ENCODE measurements at places on chromosomes 1 and 21. TPM values are rescaled to one million over a fixed set of nuclear protein-coding genes. Genes with fewer than 3 reads are reported as not detected.

The GBP3 gene
- total RNA-seq = 7.9 TPM

The PALMD gene
- 42.5 TPM for total RNA-seq

The SLC30A2 gene
- 0.11 TPM for total RNA-seq

The BARHL2 gene
- total RNA-seq = 0.44 TPM

The PCBP3 gene
- total RNA-seq = 18.0 TPM

The TEDDM1 gene
- not detected for total RNA-seq

The CD247 gene
- 1.3 TPM for total RNA-seq

The FAM177B gene
- 0.66 TPM for total RNA-seq

- no peak overlapping the region for H3K27ac ChIP-seq
- no peaks in the 10 kb centered on the region for H3K27me3 ChIP-seq
- no peak overlapping the region for H3K4me3 ChIP-seq
- no peaks in the 10 kb centered on the region for H3K4me1 ChIP-seq
- no peaks in the 10 kb centered on the region for H3K36me3 ChIP-seq
Measured at GRCh38 chr1:67031859-67032247, 22.1 kb downstream of the SLC35D1 start.

DNA sequence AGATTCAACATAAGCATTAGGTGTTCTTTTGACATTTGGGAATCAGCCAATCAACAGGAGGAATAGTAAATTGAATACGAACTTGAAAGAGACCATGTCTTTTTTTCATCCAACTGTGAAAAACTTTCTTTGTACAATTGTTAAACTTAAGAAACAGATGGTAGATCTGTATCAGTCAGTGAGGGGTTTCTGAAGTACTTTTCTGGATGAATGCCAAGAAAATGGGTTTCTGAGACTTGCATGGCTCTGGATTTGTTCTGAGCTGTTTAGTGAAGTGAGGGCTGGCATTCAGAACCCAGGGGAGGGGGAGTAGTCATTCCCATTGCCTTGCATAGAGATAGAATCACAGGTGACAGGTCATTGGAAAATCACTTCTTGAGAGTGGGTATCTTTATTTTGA lies 37.4 kb downstream of the PTPRC start:
- no peaks in the 10 kb centered on the region for H3K36me3 ChIP-seq
- peaks cover 3% of the 10 kb centered on the region for H3K4me1 ChIP-seq
- H3K4me3 ChIP-seq = no peak overlapping the region
- no peaks in the 10 kb centered on the region for H3K27me3 ChIP-seq
- H3K27ac ChIP-seq = no peak overlapping the region
- DNase-seq = no peak

DNA sequence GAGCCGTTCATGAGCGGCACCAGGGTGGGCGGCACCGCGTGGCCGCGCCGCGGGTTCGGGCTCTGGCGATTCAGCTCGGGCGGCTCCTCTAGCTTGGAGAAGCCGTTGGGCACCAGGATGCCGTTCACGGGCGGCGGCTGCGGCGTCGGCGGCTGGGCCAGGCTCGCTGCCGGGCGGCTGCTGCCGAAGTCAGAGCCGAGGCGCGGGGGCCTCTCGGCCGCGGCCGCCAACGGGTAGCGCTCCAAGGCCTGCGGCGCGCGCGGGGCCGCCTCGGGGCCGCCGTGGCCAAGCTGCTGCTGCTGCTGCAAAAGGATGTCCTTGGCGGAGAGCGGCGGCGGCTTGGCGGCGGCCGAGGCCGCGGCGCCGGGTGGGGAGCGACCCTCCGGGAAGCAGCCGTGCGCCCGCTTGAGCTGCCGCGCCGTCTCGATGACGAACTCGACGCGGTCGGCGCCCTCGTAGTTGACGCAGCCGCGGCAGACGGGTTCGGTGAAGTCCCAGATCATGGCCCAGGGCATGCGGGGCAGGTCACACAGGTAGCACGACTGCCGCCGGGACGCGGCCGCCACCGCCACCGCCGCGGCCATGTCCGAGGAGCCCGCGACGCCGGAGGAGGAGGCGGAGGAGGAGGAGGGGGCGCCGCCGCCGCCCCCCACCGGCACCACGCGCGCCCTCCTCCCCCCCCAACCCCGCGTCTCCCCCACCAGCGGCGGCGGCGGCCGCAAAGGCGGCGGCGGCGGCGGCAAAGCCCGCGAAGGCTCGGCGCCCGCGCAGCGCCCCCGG lies 877 bp downstream of the IRF2BP2 start:
- DNase-seq = no peak
- peak overlapping the region; percentile 82 for H3K4me3 ChIP-seq
- peaks cover 31% of the 10 kb centered on the region for H3K4me1 ChIP-seq
- no peaks in the 10 kb centered on the region for H3K27me3 ChIP-seq
- peak overlapping the region; percentile 82 for H3K27ac ChIP-seq
- peaks cover 12% of the 10 kb centered on the region for H3K36me3 ChIP-seq

GRCh38 chr1:233639611-233640010 lies 25.7 kb downstream of the KCNK1 start:
- no peak overlapping the region for H3K27ac ChIP-seq
- no peaks in the 10 kb centered on the region for H3K27me3 ChIP-seq
- no peaks in the 10 kb centered on the region for H3K4me1 ChIP-seq
- H3K4me3 ChIP-seq = no peak overlapping the region

DNA sequence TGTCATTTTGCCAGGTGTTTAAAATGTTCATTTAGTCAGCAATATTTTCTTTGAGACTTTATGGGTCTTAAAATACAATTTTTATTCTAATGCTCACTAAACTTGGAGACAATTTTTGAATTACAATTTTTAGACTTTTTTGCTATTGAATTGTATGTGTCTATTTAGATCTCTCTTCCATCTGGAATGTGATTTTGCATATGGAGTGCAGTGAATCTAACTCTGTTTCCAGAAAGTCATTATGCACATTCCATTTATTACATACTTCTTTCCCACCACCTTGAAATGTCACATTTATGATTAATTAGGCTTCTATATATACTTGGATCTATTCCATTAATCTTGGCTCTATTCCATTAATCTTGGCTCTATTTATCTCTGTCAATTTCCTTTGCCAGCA lies 5.6 kb upstream of the TSPEAR start:
- DNase-seq = no peak
- peaks cover 28% of the 10 kb centered on the region for H3K27me3 ChIP-seq
- no peaks in the 10 kb centered on the region for H3K36me3 ChIP-seq

- peaks cover 30% of the 10 kb centered on the region for H3K36me3 ChIP-seq
- no peak for DNase-seq
- H3K4me1 ChIP-seq = no peaks in the 10 kb centered on the region
- H3K27ac ChIP-seq = no peak overlapping the region
- no peaks in the 10 kb centered on the region for H3K27me3 ChIP-seq
Measured at GRCh38 chr1:246772686-246773085, 48.5 kb downstream of the SCCPDH start.

DNA sequence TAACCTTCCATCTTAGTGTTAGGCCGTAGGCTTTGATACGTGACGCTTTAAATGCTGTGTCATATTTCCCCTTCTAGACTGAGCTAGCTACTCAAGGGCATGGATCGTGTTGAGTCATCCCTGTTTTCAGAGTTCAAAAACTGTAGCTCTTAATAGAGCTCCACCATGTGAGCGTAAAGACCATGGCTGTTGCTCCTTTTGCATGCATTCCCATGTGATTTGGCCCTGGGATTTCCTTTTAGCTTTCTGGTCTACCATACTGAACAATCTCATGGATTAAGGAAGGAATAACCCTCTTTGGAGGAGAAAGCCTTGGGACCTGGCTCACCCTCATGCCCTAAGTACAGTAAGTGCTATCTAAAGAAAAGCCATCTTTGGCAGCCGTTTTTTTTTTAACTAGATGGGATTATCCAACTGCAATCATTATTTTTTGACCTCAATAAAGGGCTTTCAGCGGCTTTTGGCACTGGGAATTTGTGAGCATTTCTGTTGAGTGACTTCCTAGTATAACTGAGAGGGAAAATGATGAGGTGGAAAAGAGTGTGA lies 76.6 kb downstream of the PLPP3 start:
- no peak overlapping the region for H3K4me3 ChIP-seq
- DNase-seq = no peak
- peaks cover 16% of the 10 kb centered on the region for H3K36me3 ChIP-seq
- no peaks in the 10 kb centered on the region for H3K27me3 ChIP-seq

- H3K4me1 ChIP-seq = peaks cover 6% of the 10 kb centered on the region
- no peaks in the 10 kb centered on the region for H3K27me3 ChIP-seq
- DNase-seq = no peak
Measured at GRCh38 chr1:226363801-226364513, 43.9 kb downstream of the PARP1 start.

DNA sequence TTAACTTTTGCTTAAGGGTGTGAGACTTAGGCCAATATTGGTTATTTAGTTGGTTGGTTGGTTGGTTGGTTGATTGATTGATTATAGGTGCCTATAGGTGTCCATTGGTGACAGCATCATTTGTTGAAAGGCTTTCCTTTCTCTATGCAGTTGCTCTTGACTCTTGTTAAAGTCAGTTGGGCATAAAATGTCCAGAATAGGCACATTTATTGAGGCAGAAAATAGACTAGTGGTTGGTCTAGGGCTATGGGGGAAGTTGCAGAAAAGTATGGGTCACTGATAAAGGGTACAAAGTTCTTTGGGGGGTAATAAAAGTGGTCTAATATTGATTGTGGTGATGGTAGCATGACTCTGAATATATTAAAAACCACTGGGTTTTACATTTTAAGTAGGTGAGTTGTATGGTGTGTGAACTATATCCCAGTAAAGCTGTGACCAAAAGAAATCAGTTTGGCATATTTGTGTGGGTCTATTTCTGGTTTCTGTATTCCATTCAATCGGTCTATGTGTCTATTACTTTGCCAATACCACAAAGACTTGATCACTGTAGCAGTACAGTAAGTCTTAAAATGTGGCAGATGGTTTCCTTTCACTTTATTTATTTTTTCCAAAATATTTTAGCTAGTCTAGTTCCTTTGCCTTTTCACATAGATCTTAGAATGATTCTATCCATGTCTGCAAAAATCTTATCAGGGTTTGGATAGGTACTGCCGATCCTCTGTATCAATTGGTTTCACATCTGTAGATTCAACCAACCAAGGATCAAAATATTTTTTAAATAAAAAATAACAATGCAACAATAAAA lies 63.0 kb downstream of the ATP1A1 start:
- H3K4me1 ChIP-seq = peaks cover 12% of the 10 kb centered on the region
- H3K27me3 ChIP-seq = no peaks in the 10 kb centered on the region
- H3K4me3 ChIP-seq = no peak overlapping the region
- no peak overlapping the region for H3K27ac ChIP-seq
- H3K36me3 ChIP-seq = no peaks in the 10 kb centered on the region
- no peak for DNase-seq

DNA sequence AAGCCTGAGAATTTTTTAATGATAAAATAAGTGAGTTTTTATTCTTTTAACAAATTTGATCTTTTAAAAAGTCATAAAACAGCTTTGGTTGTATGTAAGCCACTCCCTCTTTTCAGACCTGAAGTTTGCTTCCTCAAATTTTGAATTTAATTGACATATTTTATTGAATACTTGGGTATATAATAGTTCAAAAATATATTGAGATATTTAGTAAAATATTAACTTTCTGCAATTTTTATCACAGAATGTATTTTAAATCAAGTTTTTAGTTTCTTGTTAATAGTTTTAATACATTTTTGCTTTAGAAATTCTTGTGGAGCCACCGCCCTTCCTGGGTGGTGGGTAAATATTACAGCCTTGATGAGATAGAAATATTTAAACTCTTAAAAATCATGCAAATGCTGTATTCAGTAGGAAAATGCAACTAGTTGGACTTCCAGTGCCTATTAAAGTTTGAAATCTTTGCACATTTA lies 867 bp downstream of the PTPRC start:
- H3K27me3 ChIP-seq = no peaks in the 10 kb centered on the region
- H3K27ac ChIP-seq = no peak overlapping the region
- no peak overlapping the region for H3K4me3 ChIP-seq

- no peak overlapping the region for H3K4me3 ChIP-seq
- no peak for DNase-seq
- no peaks in the 10 kb centered on the region for H3K36me3 ChIP-seq
- peaks cover 6% of the 10 kb centered on the region for H3K27me3 ChIP-seq
- H3K4me1 ChIP-seq = peaks cover 23% of the 10 kb centered on the region
- H3K27ac ChIP-seq = no peak overlapping the region
Measured at GRCh38 chr1:2856676-2857375, 55.3 kb upstream of the TTC34 start.

DNA sequence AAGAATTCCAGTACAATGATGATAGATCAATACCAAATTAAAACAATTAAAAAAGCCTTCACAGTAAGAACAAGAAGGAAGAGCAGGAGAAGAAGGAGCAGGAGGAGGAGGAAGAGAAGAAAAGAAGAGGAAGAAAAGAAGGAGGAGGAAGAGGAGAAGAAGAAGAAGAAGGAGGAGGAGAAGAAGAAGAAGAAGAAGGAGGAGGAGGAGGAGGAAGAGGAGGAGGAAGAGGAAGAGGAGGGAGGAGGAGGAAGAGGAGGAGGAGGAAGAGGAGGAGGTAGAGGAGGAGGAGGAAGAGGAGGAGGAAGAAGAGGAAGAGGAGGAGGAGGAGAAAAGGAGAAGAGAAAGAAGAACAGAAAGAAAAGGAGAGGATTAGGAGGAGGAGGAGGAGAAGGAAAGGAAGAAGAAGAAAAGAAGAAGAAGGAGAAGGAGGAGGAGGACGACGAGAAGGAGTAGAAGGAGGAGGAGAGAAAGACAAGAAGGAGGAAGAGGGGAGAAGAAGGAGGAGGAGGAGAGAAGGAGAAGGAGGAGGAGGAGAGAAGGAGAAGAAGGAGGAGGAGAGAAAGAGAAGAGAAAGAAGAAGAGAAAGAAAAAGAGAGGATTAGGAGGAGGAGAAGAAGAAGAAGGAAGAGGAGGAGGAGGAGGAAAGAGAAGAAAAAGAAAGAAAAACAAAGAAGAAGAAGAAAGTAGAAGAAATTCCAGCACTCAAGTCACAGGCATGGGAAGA lies 68.5 kb upstream of the GRIK3 start:
- H3K36me3 ChIP-seq = no peaks in the 10 kb centered on the region
- no peaks in the 10 kb centered on the region for H3K27me3 ChIP-seq
- H3K4me3 ChIP-seq = no peak overlapping the region
- no peak for DNase-seq

GRCh38 chr1:119674835-119675289 lies 26.8 kb upstream of the ZNF697 start:
- H3K27ac ChIP-seq = no peak overlapping the region
- H3K36me3 ChIP-seq = no peaks in the 10 kb centered on the region

DNA sequence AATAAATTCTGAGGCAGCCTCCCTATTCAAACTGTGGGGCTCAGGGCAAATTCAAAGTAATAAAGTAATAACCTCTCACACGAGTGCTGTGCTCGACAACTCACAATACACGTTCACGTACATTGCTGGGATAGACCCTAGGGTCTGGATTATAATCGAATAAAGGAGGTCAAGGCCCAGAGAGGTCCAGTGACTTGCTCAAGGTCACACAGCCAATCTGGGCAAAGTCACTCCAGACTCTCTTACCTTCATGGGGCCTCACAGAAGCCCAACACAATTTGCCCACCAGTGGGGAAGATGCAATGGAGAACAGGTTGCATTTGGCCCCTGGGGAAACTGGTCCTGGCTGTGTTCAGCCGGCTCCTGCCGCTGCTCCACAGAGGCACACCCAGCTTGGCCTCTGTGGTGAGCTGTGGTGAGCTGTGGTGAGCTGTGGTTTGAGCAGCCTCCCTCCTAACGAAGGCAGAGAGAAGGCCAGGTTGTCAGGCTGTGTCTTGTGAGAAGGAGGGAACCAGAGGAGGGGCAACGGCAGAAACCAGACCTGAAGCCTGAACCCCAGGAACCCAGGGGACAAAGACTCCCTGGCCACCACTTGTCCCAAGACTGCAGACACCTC lies 35.1 kb downstream of the NUAK2 start:
- H3K27me3 ChIP-seq = no peaks in the 10 kb centered on the region
- H3K4me1 ChIP-seq = peaks cover 29% of the 10 kb centered on the region
- H3K36me3 ChIP-seq = no peaks in the 10 kb centered on the region
- DNase-seq = no peak
- no peak overlapping the region for H3K27ac ChIP-seq
- no peak overlapping the region for H3K4me3 ChIP-seq

Data from spinal cord (tissue), 10 donors.